Stimulated activated CD8-positive, alpha-beta memory T cell treated with anti-CD3 and anti-CD28 coated beads, Interleukin-15, amount 100 ng/mL, for 1 hour (primary cell): ENCODE measurements at places on chromosomes 12 and 14.

- no peak for DNase-seq
These were observed 180.5 kb downstream of the CAND1 start for GRCh38 chr12:67449591-67450052.

GRCh38 chr14:37708481-37708880 is 113.1 kb downstream of the TTC6 start:
- no peak for DNase-seq

- DNase-seq: no peak
These were observed 36.3 kb downstream of the BEST3 start for GRCh38 chr12:69662764-69663163.

GRCh38 chr14:30657606-30658163 is 35.6 kb downstream of the SCFD1 start:
- DNase-seq: no peak

DNA sequence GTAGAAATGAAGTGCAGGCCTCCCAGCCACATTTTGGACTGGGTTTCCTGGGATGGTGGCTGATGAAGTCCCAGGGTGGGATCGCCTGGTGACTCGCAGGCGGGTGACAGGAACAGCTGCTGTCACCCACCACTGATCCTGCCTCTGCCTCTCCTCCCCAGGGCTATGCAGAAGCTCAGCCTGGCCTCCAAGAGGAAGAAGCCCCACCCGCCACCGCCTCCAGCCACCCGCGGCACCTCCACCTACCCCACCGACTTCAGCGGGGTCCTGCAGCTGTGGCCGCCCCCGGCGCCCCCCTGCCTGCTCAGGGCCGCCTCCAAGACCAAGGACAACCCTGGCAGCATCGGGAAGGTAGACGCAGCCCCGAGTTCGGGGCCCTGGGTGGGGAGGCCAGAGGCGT is 28.3 kb downstream of the KIF26A start:
- no peak for DNase-seq

DNA sequence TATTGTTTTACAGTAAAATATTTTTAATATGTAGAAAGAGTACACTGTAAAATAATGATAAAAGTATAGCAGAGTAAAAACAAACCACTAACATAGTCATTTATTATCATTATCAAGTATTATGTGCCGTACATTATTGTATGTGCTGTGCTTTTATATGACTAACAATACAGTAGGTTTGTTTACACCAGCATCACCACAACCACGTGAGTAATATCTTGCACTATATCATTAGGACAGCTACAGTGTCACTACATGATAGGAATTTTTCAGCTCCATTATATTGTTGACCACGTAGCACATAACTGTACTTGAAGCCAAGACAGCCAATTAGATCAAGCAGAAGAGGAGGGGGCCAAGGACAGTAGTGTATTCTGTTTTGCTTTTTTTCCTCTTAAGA is 415.4 kb downstream of the RAD51B start:
- no peak for DNase-seq

DNA sequence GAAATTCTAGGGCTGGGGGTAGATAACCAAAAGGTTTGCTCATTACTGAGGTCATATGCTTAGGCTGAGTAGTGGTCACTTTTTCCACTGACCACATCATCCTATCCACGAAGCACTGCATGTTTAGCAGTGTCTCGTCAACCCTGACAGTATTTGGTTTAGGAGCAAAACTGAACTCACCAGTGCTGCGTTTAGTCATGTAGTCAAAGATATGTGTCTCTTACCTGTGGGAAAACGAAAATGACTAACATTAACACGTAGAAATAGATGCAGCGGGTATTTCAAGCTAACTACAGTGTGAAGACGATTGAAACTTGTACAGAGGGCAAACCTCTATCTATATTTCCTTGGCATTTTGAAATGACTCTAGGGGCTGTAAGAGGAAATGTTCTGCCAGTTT is 34.6 kb downstream of the MTHFD1 start:
- no peak for DNase-seq

- no peak for DNase-seq
These were observed 595 bp upstream of the METAP2 start for GRCh38 chr12:95473231-95473883.

DNA sequence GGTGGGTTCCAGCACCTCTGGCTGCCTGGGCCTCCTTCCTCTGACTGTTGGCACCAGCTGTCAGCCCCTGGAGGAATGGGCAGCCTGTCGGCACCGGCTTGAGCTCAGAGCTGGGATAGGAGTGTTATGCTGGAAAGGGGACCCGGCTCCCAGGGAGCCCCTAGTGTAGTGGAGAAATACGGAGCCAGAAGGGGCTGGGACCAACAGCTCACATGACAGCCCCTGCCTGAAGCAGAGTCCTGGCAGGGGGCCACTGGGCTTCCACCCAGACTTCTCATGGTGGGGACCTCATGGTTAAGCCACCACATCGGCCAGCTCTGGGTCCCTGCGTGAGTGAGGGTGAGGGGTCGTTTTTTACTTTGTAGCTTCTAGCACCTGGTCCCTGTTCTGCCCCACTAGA is 174.5 kb downstream of the TSPAN9 start:
- DNase-seq: no peak

DNA sequence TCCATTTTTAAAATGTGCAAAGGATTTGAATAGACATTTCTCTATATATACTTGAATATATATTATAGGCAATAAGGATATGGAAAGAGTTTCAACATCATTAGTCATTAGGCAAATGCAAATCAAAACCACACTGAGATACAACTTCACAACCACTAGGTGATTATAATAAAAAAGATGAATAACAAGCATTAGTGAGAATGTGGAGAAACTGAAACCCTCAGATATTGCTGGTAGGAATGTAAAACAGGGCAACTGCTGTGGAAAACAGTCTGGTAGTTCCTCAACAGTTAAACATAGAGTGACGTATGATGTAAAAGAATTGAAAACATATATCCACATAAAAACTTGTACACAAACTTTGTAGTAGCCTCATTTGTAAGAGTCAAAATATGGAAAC is 11.7 kb upstream of the BATF start:
- no peak for DNase-seq
